ENCODE measurements at places on chromosomes 5 and 9. TPM values are rescaled to one million over a fixed set of nuclear protein-coding genes. Genes with fewer than 3 reads are reported as not detected.

DNA sequence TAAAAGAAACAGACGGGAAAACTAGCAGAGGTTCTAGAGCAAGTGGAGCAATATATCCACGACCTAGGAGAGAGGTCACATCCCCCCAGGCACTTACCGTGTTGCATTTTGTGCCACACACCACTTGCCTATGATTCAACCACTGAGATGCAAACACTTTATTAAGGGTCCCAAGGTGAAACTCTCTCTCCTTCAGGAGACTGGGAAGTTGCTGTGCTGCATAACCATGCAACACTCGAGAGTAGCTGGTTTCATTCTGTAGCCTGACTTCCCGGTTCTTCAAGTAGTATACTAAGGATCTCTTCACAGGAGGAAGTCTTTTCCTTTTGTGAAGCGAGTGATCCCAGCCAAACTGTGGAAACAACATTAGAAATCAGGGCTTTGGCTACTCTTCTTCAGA, 1.6 kb downstream of the DCAF12 start:
- H3K4me3 ChIP-seq: peak overlapping the region; percentile 92
- peak overlapping the region; percentile 93 for H3K27ac ChIP-seq
- H3K36me3 ChIP-seq: no peaks in the 10 kb centered on the region
- peaks cover 34% of the 10 kb centered on the region for H3K4me1 ChIP-seq
- H3K27me3 ChIP-seq: no peaks in the 10 kb centered on the region

TAS2R1 gene
- not detected for total RNA-seq

GRCh38 chr9:127162864-127163365, 40.5 kb upstream of the ANGPTL2 start:
- H3K4me1 ChIP-seq: no peaks in the 10 kb centered on the region
- H3K27me3 ChIP-seq: no peaks in the 10 kb centered on the region
- H3K27ac ChIP-seq: no peak overlapping the region
- H3K36me3 ChIP-seq: no peaks in the 10 kb centered on the region
- DNase-seq: no peak
- no peak overlapping the region for H3K4me3 ChIP-seq

PCDHB9 gene
- not detected for total RNA-seq

DNA sequence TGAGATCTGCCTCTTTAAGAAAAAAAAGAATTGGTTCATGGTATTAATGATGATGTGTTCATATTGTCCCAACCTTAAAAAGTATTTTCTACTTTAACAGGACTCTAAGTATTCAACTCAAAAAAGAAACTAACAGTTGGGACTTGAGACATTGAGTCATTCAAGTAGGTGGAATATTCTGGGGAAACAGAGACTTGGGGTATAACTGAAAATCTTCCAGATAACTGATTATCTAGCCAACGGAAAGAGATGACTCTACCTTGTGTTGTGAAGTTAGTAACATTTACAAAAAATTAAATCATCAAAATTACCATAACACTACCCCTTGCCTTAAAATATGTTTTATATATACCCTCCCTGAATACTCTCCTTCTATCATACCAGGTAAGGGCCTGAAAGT, 19.1 kb downstream of the OXCT1 start:
- DNase-seq: no peak
- no peaks in the 10 kb centered on the region for H3K27me3 ChIP-seq
- H3K4me3 ChIP-seq: no peak overlapping the region

DNA sequence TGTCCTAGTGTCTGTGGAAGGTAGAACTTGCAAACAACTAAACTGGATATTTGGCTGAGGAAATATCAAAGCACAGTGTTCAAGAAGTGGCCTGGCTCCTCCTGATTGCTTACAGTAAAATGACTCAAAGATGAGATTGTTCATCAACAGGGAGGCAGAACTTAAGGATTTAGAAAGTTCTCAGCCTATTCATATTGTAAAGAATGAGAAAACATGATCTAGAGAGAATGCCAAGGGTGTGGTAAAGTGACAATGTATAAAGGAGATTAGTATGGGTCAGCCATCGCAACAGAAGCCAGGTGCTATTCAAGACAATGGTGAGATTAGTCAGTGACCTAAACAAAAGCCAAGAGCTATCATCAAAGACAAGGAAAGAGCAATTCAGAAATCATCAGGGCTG, 372.3 kb downstream of the SPOCK1 start:
- H3K27me3 ChIP-seq: no peaks in the 10 kb centered on the region
- H3K4me1 ChIP-seq: no peaks in the 10 kb centered on the region
- no peak overlapping the region for H3K4me3 ChIP-seq
- no peak overlapping the region for H3K27ac ChIP-seq

FOXD1 gene
- 0.16 TPM for total RNA-seq

NFIB gene
- total RNA-seq: not detected

- H3K27ac ChIP-seq: no peak overlapping the region
- H3K4me3 ChIP-seq: no peak overlapping the region
- DNase-seq: no peak
- no peaks in the 10 kb centered on the region for H3K36me3 ChIP-seq
- H3K27me3 ChIP-seq: no peaks in the 10 kb centered on the region
- no peaks in the 10 kb centered on the region for H3K4me1 ChIP-seq
Observed at GRCh38 chr5:57552033-57552432, 69.4 kb upstream of the ACTBL2 start.

- no peaks in the 10 kb centered on the region for H3K27me3 ChIP-seq
- H3K36me3 ChIP-seq: no peaks in the 10 kb centered on the region
- no peak overlapping the region for H3K4me3 ChIP-seq
- no peak overlapping the region for H3K27ac ChIP-seq
- H3K4me1 ChIP-seq: no peaks in the 10 kb centered on the region
Observed at GRCh38 chr5:152205804-152206203, 199.3 kb downstream of the NMUR2 start.

- H3K27me3 ChIP-seq: no peaks in the 10 kb centered on the region
- DNase-seq: no peak
- no peak overlapping the region for H3K27ac ChIP-seq
- no peak overlapping the region for H3K4me3 ChIP-seq
- H3K4me1 ChIP-seq: peaks cover 25% of the 10 kb centered on the region
Observed at GRCh38 chr9:127448112-127448805, 2.9 kb downstream of the RPL12 start.

GRCh38 chr9:125851979-125852378, 104.8 kb downstream of the PBX3 start:
- no peaks in the 10 kb centered on the region for H3K4me1 ChIP-seq
- DNase-seq: no peak
- H3K36me3 ChIP-seq: no peaks in the 10 kb centered on the region
- H3K4me3 ChIP-seq: no peak overlapping the region
- H3K27me3 ChIP-seq: no peaks in the 10 kb centered on the region

PTPRD gene
- total RNA-seq: not detected

DNA sequence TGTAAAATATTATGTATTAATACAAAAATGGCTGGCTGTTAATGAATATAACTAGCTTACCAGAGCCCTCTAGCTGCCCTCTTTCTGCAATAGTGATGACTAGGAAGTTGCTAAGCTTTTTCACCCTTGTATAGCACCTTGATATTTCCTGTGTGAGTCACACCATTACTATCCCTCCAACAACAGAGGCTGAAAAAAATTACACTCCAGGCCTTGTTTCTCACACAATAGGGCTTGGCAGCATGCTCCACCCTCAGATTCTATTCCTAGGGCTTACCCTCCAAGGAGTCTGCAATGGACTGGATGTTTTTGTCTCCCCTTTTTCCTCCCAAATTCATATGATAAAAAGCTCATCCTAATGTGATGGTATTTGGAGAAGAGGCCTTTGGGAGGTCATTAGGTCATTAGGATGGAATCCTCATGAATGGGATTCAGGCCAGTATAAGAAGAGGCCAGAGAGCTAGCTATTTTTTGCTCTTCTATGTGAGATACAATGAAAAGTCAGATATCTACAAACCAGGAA, 184.6 kb upstream of the MAP1B start:
- DNase-seq: no peak
- H3K4me1 ChIP-seq: no peaks in the 10 kb centered on the region
- H3K36me3 ChIP-seq: no peaks in the 10 kb centered on the region
- H3K27me3 ChIP-seq: no peaks in the 10 kb centered on the region

DNA sequence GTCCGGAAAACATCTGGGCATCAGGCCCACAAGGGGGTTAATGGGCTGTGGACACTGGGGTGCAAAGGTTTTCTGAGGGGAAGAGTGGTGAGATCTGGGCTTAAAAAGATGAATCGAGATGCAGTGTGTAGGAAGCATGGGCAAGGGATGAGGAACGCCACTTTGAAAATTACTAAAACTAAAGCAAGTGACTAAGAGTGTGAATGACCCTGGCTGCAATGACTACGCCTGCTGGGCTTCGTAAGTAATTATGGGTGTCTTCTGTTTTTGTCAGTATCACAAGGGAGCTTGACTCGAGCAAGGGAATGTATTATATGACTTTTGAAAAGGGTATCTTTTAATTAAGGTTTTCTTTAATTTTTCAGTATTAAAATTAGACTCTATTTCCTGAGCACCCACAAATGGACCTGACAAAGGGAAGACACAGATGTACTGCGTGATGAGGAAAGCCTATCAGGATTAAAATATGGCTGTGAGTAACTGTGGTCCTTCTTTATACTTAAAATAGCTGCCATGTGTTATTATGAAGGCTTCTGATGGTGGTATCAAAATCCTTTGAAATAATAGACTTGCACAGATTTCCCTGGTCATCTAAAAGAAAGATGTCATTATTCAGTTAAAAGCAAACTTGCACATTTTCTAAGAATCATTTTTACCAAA, 4.2 kb downstream of the CTXN3 start:
- no peak overlapping the region for H3K27ac ChIP-seq
- peaks cover 2% of the 10 kb centered on the region for H3K27me3 ChIP-seq
- DNase-seq: no peak
- no peak overlapping the region for H3K4me3 ChIP-seq
- H3K4me1 ChIP-seq: no peaks in the 10 kb centered on the region
- no peaks in the 10 kb centered on the region for H3K36me3 ChIP-seq

DNA sequence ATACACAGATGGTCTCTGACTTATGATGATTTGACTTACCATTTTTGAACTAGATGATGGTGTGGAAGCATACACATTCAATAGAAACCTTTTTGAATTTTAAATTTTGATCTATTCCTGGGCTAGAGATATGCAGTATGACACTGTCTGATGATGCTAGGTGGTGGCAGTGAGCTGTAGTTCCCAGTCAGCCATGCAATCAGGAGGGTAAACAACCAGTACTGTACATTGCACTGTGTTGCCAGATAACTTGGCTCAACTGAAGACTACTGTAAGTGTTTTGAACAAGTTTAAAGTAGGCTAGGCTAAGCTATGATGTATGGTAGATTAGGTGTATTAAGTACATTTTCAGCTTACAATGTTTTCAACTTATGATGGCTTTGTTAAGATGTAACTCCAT, 859.1 kb upstream of the ARRDC3 start:
- H3K27me3 ChIP-seq: no peaks in the 10 kb centered on the region
- no peaks in the 10 kb centered on the region for H3K4me1 ChIP-seq
- no peak for DNase-seq
- H3K36me3 ChIP-seq: no peaks in the 10 kb centered on the region

PFN3 gene
- not detected for total RNA-seq

- no peak for DNase-seq
- no peaks in the 10 kb centered on the region for H3K4me1 ChIP-seq
- no peaks in the 10 kb centered on the region for H3K27me3 ChIP-seq
- H3K27ac ChIP-seq: no peak overlapping the region
Observed at GRCh38 chr9:123157221-123157620, 111.2 kb downstream of the STRBP start.

- H3K4me1 ChIP-seq: no peaks in the 10 kb centered on the region
- H3K27me3 ChIP-seq: no peaks in the 10 kb centered on the region
- H3K4me3 ChIP-seq: no peak overlapping the region
- no peak overlapping the region for H3K27ac ChIP-seq
- DNase-seq: no peak
- no peaks in the 10 kb centered on the region for H3K36me3 ChIP-seq
Observed at GRCh38 chr5:113081881-113082546, 105.4 kb downstream of the DCP2 start.

- no peak for DNase-seq
- no peaks in the 10 kb centered on the region for H3K36me3 ChIP-seq
- H3K4me1 ChIP-seq: no peaks in the 10 kb centered on the region
- no peaks in the 10 kb centered on the region for H3K27me3 ChIP-seq
- H3K27ac ChIP-seq: no peak overlapping the region
Observed at GRCh38 chr5:45417285-45417998, 278.7 kb downstream of the HCN1 start.

CLIC3 gene
- total RNA-seq: 13.0 TPM

GRCh38 chr5:56763182-56763581, 52.2 kb upstream of the MAP3K1 start:
- DNase-seq: no peak
- H3K36me3 ChIP-seq: no peaks in the 10 kb centered on the region
- H3K27me3 ChIP-seq: no peaks in the 10 kb centered on the region
- H3K4me1 ChIP-seq: no peaks in the 10 kb centered on the region
- H3K4me3 ChIP-seq: no peak overlapping the region

DNA sequence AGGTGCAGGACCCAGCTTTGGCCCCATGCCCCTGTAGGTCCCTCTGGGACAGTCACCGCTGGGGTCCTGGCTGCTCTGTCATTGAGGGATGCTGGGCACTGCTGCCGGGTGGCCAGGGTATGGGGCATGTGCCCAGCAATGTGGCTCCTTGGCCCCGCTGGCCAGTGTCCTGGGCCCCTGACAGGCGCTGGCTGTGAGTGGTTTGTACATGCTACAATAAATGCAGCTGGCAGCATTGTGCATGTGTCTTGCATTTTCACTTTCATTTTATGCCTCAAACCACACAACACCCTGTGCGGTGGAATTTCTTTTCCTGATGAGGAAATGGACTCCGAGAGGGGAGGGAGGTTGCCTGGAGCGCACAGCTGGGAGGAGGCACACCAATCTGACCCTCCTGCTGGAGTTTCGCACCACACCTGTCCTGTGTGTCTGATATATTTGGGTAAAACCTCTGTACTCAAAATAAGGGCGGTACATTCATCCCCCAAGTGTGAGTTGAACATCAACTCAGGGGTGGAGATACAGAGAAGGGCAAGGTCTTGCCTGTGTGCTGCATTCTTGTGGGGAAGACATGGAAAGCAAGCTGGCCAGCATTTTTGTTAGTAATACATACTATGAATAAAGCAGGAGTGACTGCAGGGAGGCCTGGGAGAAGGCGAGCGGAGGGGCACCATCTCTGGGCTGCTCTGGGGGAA, 11.7 kb downstream of the TSPAN17 start:
- H3K36me3 ChIP-seq: no peaks in the 10 kb centered on the region
- peaks cover 31% of the 10 kb centered on the region for H3K4me1 ChIP-seq
- no peaks in the 10 kb centered on the region for H3K27me3 ChIP-seq

ESM1 gene
- total RNA-seq: not detected

- no peak for DNase-seq
- H3K27ac ChIP-seq: no peak overlapping the region
- no peaks in the 10 kb centered on the region for H3K4me1 ChIP-seq
- no peak overlapping the region for H3K4me3 ChIP-seq
- no peaks in the 10 kb centered on the region for H3K36me3 ChIP-seq
Observed at GRCh38 chr5:178688551-178688950, 41.9 kb downstream of the ZNF354A start.

SLC46A2 gene
- total RNA-seq: not detected

DNA sequence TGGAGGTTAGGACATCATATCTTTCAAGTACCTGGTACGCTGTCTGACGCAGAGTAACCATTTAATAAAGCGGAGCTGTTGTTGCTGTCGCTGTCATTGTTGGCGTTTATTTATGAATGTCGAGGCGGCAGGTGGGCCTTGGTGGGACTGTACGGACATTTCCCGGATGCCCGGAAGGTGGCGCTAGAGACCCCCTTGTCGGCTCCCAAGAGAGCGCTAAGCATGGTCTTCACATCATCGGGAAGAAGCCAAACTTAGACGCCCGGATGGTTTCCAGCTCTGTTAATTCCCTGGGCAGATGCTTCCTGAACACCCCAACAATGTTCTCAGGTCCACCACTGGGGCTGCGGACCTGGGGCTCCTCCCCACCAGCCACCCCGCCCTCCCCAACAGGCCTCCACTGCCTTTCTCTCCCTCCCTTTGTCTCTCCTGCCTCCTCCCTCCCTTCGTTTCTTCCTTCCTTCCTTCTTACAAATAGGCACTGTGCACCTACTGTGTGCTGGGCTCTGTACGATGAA, 54.1 kb downstream of the DUSP1 start:
- DNase-seq: peak; percentile 86
- no peaks in the 10 kb centered on the region for H3K27me3 ChIP-seq
- H3K27ac ChIP-seq: no peak overlapping the region
- no peaks in the 10 kb centered on the region for H3K36me3 ChIP-seq
- H3K4me3 ChIP-seq: no peak overlapping the region

Measured in naive thymus-derived CD4-positive, alpha-beta T cell (primary cell).